H4 (cell line): ENCODE measurements at places on chromosomes 5 and 9. TPM values are rescaled to one million over a fixed set of nuclear protein-coding genes. Genes with fewer than 3 reads are reported as not detected.

Gene REEP2
- 2.1 and 6.0 TPM in 2 replicates for total RNA-seq

Gene PHYHD1
- total RNA-seq: not detected in 2 replicates

Gene LHX3
- total RNA-seq: not detected in 2 replicates

Gene SPAG8
- 0.99 TPM in 2 replicates for total RNA-seq

Gene ADGRV1
- 13.0 and 14.2 TPM in 2 replicates for total RNA-seq

Gene CENPP
- total RNA-seq: 2.3 and 9.6 TPM in 2 replicates

Gene CACNA1B
- total RNA-seq: 0.23 TPM in 1 of 2 replicates, not detected in the other

Gene SLC9A3
- total RNA-seq: 2.3 and 2.9 TPM in 2 replicates

Gene S1PR3
- total RNA-seq: 34.8 and 44.8 TPM in 2 replicates

Gene CLIC3
- 0.64 TPM in 1 of 2 replicates, not detected in the other for total RNA-seq

Gene IL3
- not detected in 2 replicates for total RNA-seq

Gene NUTM2G
- not detected in 2 replicates for total RNA-seq

Gene SLCO4C1
- 0.15 TPM in 1 of 2 replicates, not detected in the other for total RNA-seq

Gene NANS
- total RNA-seq: 119 and 152 TPM in 2 replicates

Gene CD72
- 0.53 and 1.2 TPM in 2 replicates for total RNA-seq

- DNase-seq: peak; percentile 61
These were observed 8.4 kb upstream of the PHYHD1 start for GRCh38 chr9:128912270-128912853.

- DNase-seq: no peak
These were observed 9.9 kb downstream of the RBM18 start for GRCh38 chr9:122254761-122255160.

- DNase-seq: peak; percentile 36
These were observed 315.8 kb upstream of the PDE4D start for GRCh38 chr5:60209146-60209840.

GRCh38 chr5:68950125-68950524, 143.7 kb upstream of the SLC30A5 start:
- DNase-seq: no peak

DNA sequence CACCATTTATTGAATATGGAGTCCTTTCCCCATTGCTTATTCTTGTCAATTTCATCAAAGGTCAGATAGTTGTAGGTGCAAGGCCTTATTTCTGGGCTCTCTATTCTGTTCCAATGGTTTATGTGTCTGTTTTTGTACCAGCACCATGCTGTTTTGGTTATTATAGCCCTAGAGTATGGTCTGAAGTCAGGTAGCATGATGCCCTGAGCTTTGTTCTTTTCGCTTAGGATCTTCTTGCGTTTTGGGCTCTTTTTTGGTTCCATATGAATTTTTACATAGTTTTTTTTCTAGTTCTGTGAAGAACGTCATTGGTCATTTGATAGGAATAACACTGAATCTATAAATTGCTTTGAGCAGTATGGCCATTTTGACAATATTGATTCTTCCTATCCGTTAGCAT, 40.2 kb upstream of the IFNE start:
- no peak for DNase-seq

DNA sequence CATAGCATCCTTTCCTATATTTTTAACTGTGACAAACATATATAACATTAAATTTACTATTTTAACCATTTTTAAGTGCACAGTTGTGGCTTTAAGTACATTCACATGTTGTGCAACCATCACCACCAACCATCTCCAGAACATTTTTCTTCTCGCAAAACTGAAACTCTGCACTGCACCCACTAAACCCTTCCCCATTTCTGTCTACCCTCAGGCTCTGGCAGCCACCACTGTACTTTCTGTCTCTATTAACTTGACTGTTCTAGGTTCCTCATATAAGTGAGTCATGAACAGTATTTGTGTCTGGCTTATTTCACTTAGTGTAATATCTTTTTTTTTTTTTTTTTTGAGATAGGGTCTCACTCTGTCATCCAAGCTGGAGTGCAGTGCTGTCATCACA, 25.5 kb downstream of the KCNMB1 start:
- DNase-seq: no peak

- no peak for DNase-seq
These were observed 2.1 kb downstream of the SLC12A7 start for GRCh38 chr5:1109542-1110306.

- DNase-seq: no peak
These were observed 27.8 kb upstream of the PRDM12 start for GRCh38 chr9:130636648-130637020.

GRCh38 chr5:144273232-144274027, 102.8 kb downstream of the KCTD16 start:
- no peak for DNase-seq

DNA sequence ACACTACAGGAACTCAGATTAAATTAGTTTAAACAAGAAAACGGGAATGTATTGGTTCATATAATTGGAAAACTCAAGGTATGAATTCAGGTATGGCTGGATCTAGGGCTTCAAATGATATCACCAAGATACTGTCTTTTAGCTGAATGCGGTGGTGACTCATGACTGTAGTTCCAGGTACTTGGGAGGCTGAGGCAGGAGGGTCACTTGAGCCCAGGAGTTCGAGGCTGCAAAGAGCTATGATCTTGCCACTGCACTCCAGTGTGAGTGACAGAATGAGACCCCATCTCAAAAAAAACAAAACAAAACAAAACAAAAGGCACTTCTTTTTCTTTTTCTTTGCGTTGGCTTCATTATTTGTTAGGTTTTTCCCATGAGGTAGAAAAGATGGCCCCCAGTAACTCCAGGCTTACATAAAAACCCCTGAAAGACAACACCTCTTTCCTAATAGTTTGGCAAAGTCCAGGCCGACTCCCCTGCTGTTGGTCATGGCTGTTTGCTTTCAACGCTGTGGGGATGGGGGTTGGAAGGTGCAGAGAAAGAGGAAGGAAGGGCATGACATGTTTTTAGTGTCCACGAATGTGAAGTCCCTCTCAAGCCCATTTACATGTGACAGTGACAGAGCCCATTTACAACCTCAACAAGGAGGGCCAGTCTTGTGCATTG, 39.8 kb upstream of the CRB2 start:
- DNase-seq: no peak

- DNase-seq: no peak
These were observed 16.5 kb downstream of the AGXT2 start for GRCh38 chr5:35031276-35031675.

DNA sequence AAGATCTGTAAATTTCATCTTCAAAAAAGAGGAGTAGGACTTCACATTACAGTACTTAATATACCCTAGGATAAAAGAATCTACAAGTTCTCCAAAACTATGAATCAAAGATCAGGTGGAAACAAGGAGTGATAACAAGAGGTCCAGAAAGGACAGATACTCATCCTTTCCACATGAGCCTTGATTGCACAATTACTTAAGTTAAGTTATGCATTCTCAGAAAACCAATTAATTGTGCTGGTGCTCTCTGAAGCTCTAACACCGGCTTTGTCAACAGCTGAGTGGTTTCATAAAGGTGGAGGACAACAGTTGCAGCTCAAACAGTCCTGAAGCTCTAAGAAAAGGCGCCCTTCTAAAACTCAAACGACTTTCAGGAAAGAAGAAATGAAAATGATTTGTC, 251.9 kb downstream of the BNC2 start:
- no peak for DNase-seq

DNA sequence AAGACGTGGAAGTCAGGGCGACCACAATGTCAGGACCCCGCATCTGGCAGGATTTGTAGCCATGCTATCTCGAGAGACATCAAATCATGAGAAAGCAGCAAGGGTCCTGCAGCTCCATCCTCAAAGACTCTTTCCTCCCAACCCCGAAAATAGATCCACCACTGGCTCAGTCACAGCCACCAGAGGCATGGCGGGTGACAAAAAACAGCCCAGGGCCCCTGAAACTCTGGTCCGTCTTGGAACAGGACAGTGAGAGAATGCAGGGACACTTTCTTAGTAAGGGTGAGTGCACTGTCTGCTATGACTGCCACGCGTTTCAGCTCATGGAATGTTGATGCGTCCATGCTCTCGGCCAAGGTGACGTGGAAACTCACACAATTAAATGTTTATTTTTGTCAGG, 220.9 kb downstream of the IRX2 start:
- no peak for DNase-seq

DNA sequence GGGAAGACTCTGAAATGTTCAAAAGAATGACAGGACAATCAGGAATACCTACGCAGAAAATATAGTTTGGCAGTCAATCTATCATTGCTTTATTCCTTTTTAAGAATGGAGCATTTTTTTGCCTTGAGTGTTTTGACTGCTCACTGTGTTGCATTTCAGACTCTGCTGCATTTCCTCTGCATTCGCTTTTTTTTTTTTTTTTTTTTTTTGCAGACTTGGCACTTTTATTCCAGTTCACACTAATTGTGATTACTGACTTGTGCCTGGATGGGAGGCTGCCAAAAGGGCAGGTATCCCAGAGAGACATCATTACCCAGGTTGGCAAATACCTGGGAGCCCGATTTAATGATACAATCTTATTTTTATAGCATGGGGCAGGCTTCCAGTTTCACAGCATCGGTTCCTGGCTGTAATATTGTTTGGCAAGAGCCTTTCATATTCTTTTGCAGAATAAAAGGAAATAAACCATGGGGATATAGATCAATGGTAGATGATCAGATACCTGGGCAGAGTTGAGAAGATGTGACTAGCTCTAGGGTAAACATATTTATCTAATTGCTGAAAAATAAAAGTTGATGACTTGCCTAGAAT, 1132.6 kb downstream of the MAT2B start:
- DNase-seq: no peak

DNA sequence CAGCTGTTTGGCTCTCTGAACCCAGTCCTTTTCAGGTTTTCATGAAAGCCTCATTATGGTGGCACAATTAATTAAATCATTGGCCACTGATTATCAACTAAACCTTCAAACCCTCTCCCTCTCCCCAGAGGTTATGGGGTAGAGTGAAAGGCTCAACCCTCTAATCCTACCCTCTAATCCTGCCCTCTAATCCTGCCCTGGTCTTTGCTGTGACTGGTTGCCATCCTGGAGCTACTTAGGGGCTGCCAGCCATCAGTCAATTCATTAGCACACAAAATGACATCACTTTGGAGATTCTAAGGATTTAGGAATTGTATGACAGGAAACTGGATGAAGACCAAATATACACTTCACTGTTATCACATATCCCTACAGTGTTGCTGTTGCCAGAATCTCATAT, 36.1 kb downstream of the ANKS6 start:
- DNase-seq: no peak

DNA sequence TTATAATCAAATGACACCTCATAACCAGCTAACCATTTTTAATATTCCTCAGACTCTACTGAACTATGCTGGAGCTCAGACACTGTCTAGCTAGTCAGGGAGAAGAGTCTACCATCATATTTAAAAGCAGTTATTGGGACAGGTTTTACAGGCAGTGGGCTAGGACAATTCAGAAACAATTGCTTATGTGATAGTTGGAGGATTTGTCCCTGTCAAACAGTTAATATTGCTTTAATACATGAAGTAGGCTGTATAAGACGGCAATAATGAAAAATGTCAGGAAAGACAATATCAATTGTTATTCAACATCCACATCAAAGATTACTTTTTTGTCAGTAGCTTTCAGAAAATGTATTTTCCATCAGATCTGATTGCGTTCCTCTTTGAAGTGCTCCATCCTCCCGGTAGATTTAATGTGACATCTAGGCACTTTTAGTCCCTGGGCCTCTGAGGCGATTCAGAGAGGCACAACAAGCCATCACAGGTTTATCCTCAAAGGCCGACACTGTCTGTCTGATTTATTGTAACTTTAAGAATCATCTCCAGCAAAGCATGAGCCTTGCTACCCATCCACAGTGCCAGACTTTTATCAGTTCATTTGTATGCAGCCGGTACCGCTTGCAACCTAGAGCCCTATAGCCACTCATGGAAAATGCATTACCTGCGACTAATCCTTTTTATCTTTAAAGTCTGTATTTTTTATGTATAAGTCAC, 152.2 kb downstream of the PSAT1 start:
- no peak for DNase-seq

- no peak for DNase-seq
These were observed 713.9 kb downstream of the EFNA5 start for GRCh38 chr5:106956886-106957285.

DNA sequence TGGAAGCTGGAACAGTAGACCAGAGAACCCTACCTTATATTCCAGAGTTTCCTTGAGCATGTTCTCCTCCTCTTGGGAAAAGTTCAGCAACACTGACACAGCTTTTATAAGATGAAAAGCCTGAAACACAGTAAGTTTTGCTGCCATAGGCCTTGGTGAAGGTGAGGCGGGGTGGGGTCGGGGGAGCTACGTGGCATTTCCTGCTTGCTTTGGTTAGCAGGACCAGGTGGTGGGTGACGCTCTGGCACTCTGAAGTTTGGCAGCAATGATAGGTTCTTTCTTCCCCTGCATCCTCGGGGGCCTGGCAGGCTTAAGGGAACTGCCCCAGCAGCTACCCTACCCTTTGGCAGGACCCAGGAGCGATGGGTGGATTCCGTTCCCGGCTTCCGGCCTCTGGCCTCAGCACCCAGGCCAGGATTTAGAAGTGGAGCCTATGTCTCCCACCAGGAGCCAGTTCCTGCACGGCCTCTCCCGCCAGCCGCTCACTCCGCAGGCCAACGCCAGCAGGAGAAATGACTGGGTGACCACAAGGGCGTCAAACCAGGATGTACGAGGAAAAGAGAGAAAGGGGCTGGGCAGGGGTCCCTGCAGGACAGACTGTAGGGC, 19.3 kb downstream of the ARPC5L start:
- DNase-seq: no peak

DNA sequence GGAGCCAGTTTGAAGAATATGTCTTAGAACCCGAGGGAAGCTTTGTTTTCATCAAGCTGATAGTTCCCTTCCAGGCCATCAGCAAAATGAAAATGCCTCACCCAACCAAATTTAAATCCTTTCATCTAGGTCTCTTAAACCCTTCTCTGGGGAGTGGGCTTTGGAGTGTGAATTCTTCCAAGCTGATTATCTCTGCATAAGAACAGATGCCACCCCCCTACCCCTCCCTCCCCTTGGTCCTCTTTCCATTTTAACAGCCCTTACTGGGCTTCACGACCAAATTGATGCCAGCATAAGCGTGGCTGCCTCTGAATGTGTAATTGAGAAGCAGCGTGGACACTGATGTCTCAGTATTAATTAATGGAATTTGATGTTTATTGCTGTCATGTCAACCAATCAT, 509.7 kb upstream of the CLINT1 start:
- no peak for DNase-seq

- no peak for DNase-seq
These were observed 58.1 kb downstream of the ABCA1 start for GRCh38 chr9:104869811-104870210.

- no peak for DNase-seq
These were observed 5.0 kb upstream of the CKMT2 start for GRCh38 chr5:81228084-81228483.

DNA sequence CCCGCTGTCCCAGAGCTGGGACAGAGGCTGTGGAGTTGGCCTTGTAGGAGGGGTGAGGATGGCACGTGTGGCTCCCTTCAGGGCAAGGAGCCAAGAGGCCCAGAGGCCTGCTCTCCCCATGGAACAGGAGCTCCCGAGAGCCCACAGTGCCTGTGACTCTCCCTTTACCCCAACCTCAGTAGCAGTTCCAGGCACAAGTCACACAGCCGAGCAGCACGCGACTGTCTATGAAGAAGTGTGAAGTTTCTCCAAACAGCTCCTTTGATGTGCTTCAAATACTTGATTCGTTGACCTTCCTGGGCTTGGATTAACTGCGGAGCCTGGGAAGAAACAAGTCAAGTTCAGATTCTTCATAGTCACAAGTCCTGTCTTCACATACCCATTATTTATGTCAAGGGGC, 208.7 kb downstream of the IRX2 start:
- DNase-seq: no peak

- DNase-seq: no peak
These were observed 123.9 kb downstream of the SEC61B start for GRCh38 chr9:99345942-99346341.

- no peak for DNase-seq
These were observed 102.9 kb downstream of the ZFAND5 start for GRCh38 chr9:72262063-72262462.

GRCh38 chr9:134670042-134670525, 28.5 kb downstream of the COL5A1 start:
- no peak for DNase-seq
